Caudate nucleus (tissue), 63 donors: ENCODE measurements at places on chromosomes 3 and 15.

GRCh38 chr3:178203650-178204049 lies 332.6 kb upstream of the KCNMB2 start:
- no peak for DNase-seq

- DNase-seq: no peak
Observed at GRCh38 chr3:112799946-112800345, 46.7 kb downstream of the CD200R1L start.

- DNase-seq: no peak
Observed at GRCh38 chr15:36671017-36671416, 91.6 kb downstream of the CDIN1 start.

GRCh38 chr3:186786922-186787321 lies 3.5 kb downstream of the EIF4A2 start:
- no peak for DNase-seq

DNA sequence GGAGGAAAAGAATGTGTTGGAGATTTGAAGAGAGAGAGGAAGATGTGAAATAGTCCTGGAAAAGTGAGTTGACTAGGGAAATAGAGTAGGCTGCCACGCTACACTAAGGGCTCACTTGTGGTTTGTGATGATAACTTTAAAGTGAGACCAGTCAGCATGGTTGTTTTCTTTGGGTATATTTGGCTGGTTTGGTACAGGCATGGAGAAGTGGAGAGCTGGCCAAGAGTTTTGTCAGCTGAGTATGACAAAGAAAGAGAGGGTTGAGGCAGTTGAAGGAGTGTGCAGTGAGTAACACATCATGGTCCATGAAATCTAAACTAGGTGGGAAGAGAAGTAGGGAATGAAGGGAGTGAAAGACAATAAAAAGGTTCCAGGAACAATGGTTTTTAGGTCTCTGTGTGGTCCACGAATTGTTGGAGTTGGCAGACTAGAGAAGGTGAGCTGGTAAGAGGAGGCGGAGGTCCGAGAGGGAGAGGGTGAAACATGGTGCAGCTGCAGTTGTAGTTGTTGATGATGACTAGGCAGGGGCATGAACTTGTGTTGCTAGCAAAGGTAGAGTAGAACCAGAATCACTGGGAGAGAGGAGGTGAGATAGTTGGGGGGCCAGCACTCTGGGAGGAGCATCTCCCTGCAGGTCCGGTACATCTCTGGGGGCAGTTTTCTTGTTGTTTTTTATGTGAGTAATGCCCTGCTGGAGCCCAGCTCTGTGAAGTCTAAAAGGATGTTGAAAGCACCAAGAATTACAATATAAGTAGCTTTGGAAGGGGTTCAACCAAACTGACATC lies 21.0 kb downstream of the ZNF80 start:
- DNase-seq: no peak

DNA sequence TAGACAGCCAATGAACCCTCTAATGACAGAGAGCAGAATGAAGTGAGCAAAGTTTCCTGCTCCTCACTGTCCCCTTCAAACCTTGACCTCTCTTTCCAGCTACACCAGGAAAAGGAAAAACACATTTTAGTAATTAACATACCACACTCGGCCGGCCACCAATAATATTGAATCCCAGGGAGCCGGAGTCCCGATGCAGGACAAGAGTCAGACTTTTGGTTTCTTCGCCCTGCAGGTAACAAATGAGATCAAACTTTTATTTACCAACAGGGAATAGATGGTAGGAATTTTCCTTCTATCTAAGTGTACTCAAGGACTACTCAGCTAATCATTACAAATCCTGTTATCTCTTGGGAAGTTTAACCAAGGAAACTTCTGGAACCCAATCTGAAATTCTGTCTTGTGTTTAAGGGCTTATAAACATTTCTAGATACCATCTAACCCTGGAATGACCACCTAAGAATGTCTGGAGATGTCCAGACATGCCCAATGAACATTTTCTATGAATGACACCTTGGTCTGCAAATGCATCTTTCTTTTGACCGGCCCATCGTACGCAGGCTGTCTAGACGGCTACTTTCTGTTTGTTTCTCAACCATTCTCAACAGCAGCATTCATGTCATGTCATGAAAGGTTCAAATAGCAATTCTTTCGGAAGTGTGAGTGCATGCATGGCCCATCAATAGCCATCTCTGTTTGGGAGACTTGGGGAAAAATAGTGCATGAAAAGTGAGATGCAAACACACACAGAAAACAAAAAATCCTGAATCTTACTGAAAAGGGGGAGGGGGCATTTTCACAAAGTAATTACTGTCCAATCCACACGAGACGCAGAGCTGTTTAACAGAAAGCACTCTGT lies 16.1 kb downstream of the PDZRN3 start:
- no peak for DNase-seq

GRCh38 chr3:123105201-123106189 lies 38.7 kb downstream of the PDIA5 start:
- DNase-seq: no peak

GRCh38 chr3:46187876-46188275 lies 20.2 kb downstream of the CCR1 start:
- DNase-seq: no peak

DNA sequence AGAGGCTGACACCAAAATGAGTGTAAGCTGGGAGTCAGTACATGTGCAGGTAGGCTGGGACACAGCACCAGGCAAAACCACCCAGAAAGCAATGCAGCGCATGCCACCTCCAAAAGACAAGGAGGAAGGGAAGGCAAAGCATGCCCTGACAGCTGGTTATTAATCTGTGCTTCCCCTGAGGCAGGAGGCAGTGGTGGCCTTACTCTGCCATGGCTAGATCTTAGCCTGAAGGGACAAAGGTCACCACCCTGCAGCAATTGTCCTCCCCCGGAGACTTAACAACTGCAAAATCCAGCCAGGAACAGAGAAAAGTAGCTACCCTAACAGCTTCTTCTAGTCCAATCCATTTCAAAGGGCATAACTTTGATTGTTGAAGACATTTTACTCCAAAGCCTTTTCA lies 73.7 kb downstream of the PLD1 start:
- DNase-seq: no peak

- DNase-seq: no peak
Observed at GRCh38 chr15:80744826-80745225, 34.3 kb upstream of the CEMIP start.

- DNase-seq: no peak
Observed at GRCh38 chr15:85044251-85044853, 62.7 kb downstream of the PDE8A start.

DNA sequence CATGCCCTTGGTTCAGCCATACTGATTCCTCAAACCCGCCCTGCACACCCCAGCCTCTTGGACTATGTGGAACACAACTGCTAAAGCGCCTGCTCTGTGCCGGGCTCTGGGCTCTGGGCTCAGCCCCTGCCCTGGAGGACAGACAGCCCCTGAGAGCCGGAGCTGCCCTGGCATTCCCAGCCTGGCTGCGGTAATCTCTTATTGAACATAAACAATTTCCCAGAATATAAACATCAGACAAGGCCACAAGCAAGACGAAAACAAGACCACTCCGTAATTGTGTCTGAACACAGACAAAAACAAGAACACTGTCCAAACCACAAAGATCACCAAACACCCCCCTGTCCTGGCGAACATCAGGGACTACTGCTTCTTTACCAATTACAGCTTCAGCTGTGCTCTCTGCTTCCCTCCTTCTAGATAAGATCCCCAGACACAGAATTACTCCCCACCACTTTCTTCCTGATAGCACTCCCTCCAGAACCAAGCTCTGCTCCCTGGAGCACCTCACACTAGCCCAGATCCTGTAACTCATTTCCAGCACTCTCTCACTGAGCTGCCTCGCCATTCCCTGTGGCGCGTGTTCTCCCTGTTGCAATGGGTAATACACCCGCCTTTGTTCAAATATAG lies 57.1 kb upstream of the TLE3 start:
- no peak for DNase-seq

GRCh38 chr15:80638553-80639167 lies 56.5 kb upstream of the ABHD17C start:
- DNase-seq: no peak

GRCh38 chr3:39180546-39181346 lies 11.6 kb downstream of the XIRP1 start:
- DNase-seq: peak; percentile 10

GRCh38 chr3:49619649-49620048 lies 54.5 kb upstream of the APEH start:
- DNase-seq: no peak

DNA sequence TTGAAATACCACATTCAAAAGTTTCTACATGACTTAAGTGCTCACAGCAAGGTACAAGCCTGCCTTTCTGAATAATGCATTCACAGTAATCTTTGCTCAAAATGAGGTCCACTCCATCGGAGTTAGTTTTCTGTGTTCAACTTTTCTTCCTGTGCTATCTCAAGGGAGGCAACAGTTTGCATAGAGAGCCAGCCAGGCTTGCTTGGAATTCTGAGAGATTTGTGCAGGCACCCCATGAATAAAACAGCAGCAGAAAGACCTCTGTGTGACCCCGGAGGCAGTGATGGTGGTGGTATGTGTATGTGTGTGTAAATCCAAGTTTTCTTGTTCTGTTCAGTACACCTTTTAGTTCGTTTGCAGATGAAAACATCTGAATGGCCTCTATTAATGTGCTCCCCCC lies 124.0 kb downstream of the ADAMTS9 start:
- DNase-seq: no peak

DNA sequence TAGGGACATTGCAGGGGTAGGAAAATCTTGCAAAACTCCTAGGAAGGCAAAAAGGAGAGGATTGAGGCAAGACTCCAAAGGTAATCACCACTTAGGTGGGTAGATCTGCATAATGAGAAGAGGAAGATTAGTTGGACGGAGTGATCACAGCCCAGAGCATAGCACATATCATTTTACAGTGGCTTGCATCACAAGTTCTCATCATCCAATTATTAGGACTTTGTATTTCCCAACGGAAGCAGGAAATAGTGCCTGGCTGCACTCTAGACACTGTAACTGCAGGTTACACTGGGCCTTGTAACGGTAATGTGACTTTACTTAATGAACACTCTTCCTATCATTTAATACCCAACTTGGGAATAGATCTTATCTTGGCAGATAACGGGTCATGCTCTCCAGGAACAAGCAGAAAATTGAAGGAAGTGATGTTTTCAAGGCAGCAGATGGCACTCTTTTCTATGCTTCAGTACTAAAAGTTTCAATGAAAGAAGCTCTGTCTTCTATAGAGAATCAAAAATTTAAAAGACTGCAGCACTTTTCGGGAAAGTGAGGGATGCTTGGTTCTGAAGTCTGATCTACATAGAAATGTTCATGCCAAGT lies 101.9 kb upstream of the KCNMB2 start:
- DNase-seq: no peak

GRCh38 chr3:158718490-158719170 lies 13.6 kb downstream of the RARRES1 start:
- DNase-seq: no peak
